Stimulated activated CD8-positive, alpha-beta memory T cell treated with anti-CD3 and anti-CD28 coated beads, Interleukin-4, amount 100 ng/mL, for 4 hours (primary cell): ENCODE measurements at places on chromosomes 4 and X.

GRCh38 chrX:134798472-134798871 lies 140.2 kb upstream of the PLAC1 start:
- no peak for DNase-seq

GRCh38 chrX:74458736-74459135 lies 37.4 kb downstream of the SLC16A2 start:
- DNase-seq, result no peak

GRCh38 chr4:22071749-22072148 lies 123.2 kb upstream of the KCNIP4 start:
- no peak for DNase-seq

- DNase-seq, result no peak
These were observed 61.7 kb upstream of the PLS3 start for GRCh38 chrX:115499112-115499805.

DNA sequence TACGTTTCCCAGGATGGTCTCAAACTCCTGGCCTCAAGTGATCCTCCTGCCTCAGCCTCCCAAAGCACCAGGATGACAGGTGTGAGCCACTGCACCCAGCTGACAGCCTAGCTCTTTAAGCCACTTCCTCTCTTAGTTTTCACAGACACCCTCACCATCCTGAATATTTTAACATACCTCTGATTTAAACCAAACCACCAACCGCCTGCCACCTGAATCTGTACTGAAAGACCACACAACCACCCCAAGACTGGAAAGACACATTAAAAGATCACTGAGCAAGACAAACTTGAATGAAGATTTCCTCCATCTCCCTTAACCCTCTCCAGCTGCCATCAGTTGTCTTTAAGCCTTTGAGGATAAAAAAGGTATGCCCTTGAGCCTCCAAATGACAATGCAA lies 110.6 kb downstream of the SH3KBP1 start:
- no peak for DNase-seq

DNA sequence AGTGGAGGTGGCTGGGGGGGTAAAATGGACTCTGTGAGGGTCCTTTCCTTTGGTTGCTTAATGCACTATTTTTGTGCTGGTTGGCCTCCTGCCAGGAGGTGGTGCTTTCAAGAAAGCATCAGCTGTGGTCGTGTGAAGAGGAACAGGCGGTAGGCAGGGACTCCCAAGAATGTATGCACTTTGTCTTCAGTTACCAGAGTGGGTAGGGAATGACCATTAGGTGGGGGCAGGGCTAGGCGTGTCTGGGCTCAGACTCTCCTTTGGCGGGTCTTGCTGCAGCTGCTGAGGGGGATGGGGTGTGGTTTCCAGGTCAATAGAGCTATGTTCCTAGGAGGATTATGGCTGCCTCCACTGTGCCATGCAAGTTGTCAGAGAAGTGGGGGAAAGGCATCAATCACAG lies 509.0 kb downstream of the PCDH19 start:
- DNase-seq, result no peak

GRCh38 chrX:70826715-70827114 lies 81.8 kb downstream of the TEX11 start:
- DNase-seq, result no peak

DNA sequence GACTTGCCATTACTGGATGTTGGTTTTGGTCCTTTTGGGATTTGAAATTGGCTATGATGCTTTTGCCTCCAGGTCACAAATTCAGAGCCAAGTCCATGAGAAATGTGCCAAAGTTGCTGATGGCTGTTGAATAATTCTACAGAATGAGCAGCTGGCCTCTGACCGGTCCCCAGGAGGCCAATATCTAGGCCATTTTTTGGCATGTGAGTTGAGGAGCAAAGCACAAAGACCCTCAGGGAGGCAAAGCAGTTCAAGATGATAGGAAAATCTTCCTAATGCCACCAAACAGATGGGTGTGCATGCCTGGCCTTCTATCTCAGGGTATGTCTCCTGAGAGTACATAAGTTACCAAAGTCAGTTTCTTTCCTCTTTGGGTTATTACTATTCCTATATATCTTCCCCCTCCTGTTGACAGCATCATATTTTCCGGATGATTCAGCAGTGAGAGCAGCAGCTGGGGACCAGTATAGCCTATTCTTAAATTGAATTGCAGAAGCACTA lies 44.4 kb downstream of the SEL1L3 start:
- no peak for DNase-seq

GRCh38 chr4:139808381-139808807 lies 142.8 kb downstream of the MGST2 start:
- no peak for DNase-seq

DNA sequence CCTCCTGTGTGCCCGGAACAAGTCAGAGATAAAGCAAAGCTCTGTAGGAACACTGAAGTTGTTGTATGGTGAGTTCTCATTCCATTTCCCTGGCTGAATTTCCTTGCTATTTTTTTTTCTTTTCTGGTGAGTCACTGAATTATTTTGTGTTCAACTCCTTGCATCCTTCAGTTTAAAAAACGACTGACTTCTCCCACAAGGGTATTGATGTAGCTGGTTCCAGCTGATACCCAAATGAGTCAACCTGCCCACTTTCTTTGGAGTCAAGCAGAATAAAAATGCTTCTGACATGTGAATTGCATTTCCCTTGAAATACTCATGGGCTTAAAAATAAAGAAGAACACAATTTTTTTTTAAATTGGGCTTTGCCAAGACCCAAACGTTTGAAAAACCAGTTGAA lies 85.5 kb downstream of the SHOX start:
- no peak for DNase-seq

- DNase-seq, result no peak
These were observed 301.2 kb downstream of the MAPK10 start for GRCh38 chr4:86058621-86059020.

DNA sequence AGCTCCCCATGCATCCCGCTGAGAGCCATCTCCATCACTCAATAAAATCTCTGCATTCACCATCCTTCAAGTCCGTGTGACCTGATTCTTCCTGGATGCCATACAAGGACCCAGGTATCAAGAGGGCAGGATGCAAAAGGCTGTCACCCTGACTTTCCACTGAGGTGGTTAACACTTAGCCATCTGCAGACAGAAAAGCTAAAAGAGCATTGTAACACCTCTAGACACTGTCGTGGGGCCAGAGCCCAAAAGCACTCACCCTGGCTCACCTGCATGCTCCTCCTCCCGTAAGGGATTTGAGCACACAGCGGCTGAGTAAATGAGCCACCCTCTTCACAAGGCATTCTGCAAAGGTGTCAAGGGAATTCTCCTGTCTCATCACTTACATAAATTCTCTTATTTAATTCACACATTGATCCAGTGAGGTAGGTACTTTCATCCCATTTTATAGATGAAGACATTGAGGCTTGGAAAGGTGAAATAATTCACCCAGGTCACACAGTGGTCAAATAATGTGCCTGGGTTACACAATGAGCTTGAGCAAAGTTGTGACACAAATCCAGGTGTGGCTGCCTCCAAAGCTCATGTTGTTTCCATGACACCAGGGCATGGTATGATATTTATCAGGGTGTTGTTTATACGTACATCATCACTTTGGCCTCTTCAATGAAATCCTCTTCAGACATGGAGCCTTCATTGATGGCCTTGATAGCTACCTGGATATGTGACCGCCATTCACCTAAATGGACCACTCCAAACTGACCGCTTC lies 48.0 kb downstream of the TXK start:
- DNase-seq, result no peak

- DNase-seq, result no peak
These were observed 655.3 kb downstream of the SH3BGRL start for GRCh38 chrX:81857192-81857591.

DNA sequence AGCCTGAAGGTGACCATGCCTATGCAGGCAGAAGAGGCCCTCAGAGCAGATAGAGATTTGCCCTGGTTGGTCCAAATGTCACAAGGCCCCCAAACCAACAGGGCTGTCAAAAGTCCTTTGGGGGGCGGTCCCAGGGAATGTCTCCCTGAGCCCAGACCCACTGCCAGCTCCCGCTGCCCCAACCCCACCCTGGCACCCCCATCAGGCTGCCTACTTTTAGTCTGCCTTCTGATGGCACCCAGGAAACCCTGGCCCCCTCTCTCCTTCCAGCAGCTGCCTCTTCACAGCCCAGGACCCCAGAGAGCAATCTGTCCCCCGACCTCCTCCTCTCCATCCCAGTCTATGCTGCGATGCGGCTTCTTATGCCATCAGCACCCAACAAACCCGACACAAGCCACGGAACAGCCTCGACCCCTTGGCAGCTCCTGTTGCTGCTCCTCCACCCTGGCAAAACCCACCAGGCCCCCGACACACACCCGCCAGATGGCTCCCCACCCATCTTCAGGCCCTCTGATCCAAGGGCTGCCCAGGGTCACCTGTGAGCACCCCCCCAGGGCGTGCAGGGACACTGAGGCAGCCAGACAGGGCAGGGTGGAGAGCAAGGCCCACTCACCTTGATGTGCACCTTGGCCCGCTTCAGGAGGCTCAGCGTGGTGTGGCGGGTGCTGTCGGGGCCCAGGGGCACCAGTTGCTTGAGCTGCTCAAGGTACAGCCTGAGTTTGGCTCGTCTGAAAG lies 9.9 kb downstream of the MXD4 start:
- no peak for DNase-seq

DNA sequence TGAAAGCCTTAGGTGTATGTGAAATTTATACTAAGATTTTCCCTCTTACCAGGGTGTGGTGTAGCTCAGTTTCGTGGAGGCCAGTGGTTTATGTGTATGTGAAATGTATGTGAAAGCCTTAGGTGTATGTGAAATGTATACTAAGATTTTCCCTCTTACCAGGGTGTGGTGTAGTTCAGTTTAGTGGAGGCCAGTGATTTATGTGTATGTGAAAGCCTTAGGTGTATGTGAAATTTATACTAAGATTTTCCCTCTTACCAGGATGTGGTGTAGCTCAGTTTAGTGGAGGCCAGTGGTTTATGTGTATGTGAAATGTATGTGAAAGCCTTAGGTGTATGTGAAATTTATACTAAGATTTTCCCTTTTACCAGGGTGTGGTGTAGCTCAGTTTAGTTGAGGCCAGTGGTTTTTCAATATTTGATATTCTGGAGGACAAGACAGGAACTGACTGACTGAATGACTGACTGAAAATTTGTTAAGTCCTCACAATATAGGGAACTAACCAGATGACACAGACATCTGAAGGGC lies 143.7 kb downstream of the NEXMIF start:
- no peak for DNase-seq

- no peak for DNase-seq
These were observed 107.2 kb downstream of the SPRY1 start for GRCh38 chr4:123503698-123504363.

GRCh38 chrX:16119353-16120220 lies 3.8 kb upstream of the GRPR start:
- no peak for DNase-seq

GRCh38 chr4:24995346-24995919 lies 35.3 kb downstream of the LGI2 start:
- no peak for DNase-seq

GRCh38 chrX:18607966-18608365 lies 63.9 kb downstream of the RS1 start:
- no peak for DNase-seq

DNA sequence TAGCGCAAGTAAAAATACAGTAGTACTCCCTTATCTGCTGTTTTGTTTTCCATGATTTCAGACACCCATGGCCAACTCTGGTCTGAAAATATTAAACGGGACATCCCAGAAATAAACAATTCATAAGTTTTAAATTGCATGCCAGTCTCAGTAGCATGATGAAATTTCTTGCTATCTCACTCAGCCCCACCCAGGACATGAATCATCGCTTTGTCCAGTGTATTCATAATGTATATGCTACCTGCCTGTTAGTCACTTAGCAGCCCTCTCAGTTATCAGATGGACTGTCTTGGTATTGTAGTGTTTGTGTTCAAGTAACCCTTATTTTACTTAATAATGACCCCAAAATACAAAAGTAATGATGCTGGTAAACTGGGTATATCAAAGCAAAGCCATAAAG lies 158.2 kb upstream of the DDIT4L start:
- DNase-seq, result no peak

- no peak for DNase-seq
These were observed 94.8 kb upstream of the GRPR start for GRCh38 chrX:16028576-16028975.

GRCh38 chrX:54030329-54030728 lies 13.9 kb downstream of the PHF8 start:
- DNase-seq, result no peak

DNA sequence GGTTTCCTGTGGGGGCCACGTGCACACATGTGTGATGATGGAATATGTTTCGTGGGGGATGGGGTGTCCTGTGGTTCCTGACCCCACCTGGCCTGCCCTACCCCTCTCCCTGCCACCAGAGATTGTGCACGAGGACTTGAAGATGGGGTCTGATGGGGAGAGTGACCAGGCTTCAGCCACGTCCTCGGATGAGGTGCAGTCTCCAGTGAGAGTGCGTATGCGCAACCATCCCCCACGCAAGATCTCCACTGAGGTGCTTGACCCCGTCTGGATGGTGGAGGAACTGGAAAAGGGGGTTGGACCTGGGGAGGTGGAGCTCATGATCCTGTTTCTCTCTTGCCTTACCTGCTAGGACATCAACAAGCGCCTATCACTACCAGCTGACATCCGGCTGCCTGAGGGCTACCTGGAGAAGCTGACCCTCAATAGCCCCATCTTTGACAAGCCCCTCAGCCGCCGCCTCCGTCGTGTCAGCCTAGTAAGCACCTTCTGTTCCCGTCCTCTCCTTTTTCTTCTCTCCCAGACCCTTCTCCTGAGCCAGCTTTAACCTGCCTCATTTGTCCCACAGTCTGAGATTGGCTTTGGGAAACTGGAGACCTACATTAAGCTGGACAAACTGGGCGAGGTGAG lies 5.9 kb downstream of the CDK16 start:
- DNase-seq, result no peak

- no peak for DNase-seq
These were observed 67.4 kb downstream of the IRF2 start for GRCh38 chr4:184406958-184407391.

- no peak for DNase-seq
These were observed 669.2 kb upstream of the AADAT start for GRCh38 chr4:170758988-170759387.
